LNCaP clone FGC (cell line): ENCODE measurements at places on chromosomes 16 and 17.

DNA sequence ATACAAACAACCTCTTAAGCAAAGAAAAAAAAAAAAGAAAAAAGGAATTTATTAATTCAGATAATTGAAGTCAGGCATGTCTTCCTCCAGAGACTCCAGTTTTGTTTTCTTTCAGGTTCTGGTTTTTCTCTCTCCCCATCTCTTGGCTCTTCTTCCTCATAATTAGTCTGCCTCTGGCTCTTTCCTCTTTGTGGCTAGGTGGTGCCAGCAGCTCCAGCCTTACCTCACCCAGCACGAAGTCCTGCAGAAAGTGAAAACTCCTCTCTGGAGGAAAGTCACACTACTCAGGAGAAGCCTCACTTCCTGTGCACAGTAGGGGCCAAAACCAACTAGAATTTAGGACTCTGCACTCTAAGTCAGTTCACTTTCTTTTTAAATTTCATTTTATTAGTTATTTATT, 10.3 kb upstream of the NFAT5 start:
- no peak for DNase-seq

DNA sequence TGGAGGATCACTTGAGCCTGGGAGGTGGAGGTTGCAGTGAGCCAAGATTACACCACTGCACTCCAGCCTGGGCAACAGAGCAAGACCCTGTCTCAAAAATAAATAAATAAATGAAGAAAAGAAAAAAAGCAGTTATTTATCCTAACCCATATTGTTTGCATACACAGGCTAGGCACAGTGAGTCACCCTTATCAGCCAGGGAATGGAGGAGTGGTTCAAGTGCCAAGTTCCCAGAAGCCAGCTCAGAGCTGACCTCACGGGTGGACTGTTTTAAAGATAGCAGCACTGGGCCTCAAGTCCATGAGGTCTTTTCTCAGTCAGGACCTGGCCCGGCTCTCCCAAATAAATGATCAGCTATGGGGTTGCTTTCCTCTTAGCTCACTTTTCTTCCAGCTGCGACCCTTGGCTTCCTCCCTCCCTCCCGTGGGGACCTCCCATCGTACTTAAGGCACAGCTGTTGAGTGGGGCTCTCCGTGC, 22.6 kb upstream of the MGAT5B start:
- no peak for DNase-seq

DNA sequence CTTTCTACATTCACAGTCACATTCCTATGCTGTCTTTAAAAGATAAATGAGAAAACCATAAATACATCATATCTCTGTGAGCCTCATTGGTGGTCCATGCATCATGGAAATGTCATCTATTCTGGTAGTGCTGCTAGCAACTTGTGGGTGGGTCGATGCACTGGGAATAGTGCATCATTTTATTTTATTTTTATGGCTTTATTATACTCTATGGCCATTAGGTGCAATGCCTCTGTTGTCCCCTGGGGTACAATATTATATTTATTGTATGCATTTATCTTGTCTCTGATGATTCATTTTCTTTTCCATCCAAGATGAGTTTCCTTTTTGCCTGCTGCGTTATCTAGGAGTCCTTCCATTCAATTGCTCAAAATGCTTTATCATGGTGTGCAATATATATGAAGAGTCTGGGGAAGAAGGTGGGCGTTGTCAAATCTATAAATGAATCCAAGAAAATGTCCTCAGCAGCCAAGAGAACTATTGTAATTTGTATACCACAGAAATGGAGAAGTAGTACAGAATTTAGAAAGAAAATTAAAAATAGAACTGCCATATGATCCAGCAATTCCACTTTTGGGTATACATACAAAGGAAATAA, 324.0 kb downstream of the KCNJ2 start:
- DNase-seq, result no peak

DNA sequence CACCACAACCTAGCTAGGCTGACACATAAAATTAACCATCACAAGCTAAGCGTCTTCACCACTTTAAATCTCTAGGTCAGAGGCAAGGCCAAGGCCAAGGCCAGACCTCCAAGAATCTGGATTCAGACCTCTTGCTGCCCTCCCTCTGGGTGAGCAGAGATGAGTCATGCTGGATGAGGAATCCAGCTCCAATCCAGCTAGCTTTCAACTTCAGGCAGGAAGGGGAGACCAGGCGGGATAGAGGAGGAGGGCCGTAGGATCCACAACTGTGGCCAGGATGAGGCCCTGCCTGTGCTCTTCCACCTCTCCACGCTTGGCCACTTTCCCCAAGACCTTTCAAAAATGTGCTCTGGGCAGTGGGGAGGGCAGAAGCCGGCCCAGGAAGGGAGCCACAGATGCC, 14.7 kb downstream of the LRRC75A start:
- no peak for DNase-seq

DNA sequence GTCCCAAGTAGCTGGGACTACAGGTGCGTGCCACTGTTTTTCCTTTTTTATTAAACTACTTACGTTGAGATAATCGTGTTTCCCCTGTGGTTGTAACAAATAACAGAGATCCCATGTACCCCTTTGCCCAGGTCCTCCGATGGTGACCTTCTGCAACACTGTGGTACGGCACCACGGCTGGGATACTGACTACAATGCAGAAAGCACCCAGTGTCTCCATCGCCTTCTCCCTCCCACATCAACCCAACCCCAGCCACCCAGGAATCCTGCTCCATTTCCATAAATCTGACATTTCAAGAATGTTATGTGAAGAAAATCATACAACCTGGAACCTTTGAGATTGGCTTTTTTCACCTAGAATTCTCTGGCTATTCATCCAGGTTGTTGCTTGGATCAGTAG, 22.1 kb downstream of the MPRIP start:
- no peak for DNase-seq

DNA sequence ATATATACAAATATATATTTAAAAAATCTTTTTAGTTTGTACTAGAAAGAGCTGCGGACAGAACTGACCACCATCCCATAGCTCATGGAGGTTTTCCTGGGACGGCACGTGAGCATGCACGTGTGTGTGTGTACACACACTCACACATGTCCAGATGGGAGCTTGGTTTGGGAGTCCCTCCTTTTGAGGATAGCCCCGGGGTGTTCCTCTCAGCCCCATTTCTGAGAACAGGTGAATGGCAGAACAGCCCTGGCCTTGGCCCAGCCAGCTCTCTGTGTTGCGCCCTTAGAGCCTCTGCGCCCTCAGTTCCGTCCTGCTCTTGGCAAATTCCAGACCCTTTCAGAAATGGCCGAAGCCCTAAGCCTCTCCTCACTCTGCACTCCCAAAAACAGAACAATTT, 70.1 kb downstream of the AMFR start:
- no peak for DNase-seq

- DNase-seq, result no peak
These were observed 100.0 kb upstream of the CREBBP start for GRCh38 chr16:3980253-3981111.

- DNase-seq, result no peak
These were observed 26.6 kb downstream of the ITGB3 start for GRCh38 chr17:47280072-47280811.

GRCh38 chr16:19810817-19811731, 73.6 kb downstream of the GPRC5B start:
- no peak for DNase-seq

- no peak for DNase-seq
These were observed 11.1 kb upstream of the TFAP4 start for GRCh38 chr16:4283939-4284338.

- no peak for DNase-seq
These were observed 147.9 kb downstream of the STX8 start for GRCh38 chr17:9427465-9428315.

DNA sequence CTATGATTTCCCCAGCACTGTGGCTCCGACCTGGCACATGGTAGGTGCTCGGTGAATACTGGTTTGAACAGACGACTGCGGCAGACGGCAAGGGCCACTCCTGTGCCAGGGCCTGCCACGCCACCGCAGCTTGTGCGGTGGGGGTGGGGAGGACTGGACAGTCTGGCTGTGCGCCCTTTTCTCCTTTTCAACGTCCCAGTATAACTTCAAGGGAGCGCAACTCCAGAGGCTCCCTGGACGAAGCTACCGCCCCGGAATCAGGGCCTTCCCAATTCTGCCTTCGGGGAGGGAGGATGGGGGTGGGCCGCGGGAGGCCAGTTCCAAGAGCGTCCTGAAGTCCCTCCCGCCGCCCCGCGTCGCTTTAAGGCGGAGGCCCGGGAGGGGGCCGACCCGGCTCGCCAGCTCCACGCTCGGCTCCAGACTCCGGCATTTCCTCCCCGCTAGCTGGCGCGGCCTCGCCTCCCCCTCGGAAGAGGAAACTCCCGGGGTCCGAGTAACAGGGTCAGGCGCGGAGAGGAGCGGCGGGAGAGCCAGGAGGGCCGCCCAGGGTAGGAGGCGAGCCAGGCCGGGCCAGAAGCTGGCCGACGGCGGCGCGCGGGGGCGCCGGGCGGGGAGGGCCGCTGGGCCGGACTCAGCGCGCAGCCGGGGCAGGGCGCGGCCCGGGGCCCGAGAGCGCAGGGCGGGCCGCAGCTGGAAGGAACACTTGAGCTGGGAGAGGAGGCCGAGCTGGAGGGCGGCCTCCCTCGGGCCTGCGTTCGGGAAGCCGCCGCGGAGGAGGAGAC, at the start of gene ITPRIPL2:
Gene ITPRIPL2 (plus strand): TSS at position 388 of the 782 bp plus-strand sequence. CDS start 498 bp downstream, outside the sequence.
- no peak for DNase-seq

- DNase-seq, result no peak
These were observed 38.9 kb upstream of the CREBBP start for GRCh38 chr16:3919413-3919812.

- DNase-seq, result no peak
These were observed 299.5 kb downstream of the MAF start for GRCh38 chr16:79301051-79301450.

GRCh38 chr17:841313-841712, 59.2 kb downstream of the MRM3 start:
- no peak for DNase-seq

GRCh38 chr16:85557971-85558657, 55.0 kb upstream of the GSE1 start:
- peak; percentile 93 for DNase-seq

DNA sequence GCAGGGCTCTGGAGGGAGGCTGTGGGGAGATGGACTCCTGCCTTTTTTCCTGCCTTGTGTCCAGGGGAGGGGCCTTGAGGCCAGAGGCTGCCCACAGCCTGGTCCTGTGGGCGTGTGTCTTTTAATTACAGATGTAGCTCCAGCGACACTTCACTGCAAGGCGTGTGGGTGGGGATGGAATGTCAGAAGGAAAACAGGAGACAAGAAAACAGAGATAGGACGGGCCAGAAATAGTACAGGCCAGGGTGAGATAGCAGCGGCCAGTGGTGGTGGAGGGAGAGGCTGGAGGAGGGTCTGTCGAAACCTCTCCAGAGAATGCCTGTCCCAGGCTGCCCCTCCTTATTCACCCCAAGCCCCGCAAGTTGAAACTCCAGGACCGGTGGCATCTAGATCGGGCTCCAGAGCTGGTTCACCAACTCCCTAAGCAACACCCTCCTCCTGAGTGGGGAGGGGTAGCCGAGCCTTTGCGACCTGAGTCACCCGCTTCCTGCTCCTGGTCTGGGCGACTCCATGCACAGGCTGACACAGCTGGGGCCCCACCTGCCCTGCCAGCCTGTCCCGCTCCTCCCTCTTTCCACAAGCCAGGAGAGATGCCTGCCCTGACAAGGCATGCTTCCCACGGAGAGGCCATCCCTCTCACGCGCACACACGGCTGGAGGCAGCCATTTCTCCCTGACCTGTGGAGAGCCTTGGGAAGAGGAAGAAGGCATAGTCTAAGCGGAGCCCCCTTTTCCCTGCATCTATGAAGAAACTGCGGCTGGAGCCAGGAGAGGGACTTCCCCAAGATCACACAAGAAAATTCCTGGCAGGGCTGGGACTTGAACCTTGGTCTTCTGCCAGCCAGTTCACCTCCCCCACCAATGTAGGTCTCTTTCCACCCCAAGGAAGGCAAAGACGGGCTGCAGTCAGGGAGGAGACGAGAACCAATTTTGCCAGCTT, 6.6 kb upstream of the JUP start:
- no peak for DNase-seq

DNA sequence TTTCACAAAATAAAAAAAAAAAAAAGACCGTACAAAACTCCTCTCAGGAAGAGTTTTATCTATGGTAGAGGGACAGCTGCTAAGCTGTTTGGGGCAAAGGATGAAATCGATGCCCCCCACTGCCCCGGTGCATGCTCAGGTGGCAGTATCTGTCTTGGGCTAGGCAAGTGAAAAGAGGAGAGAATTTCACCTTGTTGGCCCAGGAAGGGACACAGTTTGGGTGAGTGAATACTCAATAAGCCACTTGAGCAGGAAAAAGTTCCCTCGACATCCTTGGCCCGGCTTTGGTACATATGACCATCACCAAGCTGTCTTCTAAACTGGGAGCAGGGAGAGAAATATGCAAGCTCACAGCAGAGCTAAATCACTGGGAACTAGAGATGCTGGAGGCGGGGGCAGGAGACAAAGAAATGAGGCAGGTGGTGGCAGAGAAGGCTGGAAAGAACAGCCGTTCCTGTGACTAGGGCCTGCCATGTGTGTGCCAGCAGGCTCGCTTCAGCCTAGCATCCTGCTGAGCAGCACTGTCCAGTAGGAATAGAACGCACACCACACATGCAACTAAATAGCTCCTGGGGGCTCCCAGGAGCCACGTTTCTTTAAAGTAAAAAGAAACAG, 8.2 kb upstream of the EIF1 start:
- DNase-seq, result no peak

DNA sequence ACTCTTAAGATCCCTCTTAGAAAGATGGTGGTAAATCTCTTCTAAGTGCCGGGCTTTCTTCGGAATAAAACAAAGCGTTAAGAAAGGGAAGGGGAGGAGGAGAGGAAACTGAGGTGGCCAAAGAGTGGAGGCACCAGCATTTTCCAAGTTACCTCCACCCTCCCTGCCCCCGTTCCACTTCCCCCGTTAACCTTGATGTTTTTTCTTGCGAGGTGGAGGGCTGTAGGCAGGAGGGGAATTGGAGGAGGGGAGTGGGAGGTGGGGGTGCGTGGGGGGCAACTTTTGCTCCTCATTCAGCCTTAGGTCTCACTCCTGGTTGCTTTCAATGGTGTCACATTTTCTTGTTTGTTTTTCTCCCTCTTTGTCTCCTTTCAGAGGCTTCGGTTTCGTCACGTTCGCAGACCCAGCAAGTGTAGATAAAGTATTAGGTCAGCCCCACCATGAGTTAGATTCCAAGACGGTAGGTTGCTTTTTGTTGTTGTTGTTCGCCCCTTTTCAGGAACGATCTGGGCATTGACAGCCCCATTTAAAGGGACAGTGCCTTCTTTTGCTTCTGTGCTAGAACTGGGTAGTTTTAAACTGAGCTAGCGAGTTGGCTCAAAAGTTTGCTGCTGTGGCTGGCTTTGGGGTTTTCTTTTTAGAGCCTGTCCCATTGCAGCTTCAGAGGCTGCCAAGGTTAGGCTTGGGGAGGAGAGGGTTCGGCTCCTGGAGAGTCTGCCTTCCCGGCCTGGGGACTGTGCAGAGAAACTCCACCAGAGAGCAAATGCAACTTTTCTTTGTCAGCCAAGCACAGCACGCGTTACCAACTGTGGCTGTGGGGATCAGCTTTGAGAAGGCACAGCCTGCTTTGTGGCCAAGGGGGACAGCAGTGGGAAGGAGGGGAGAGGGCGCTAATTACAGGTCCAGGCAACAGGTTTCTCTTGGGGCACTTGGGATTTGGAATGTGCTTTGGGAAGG, 1.9 kb downstream of the MSI2 start:
- DNase-seq, result no peak

GRCh38 chr17:41171886-41172285, 3.9 kb upstream of the KRTAP4-3 start:
- no peak for DNase-seq

GRCh38 chr16:58574895-58575294, 54.7 kb downstream of the CNOT1 start:
- DNase-seq, result no peak
